ENCODE measurements at places on chromosomes 13 and 19.

GRCh38 chr19:41872775-41873647, 4.1 kb upstream of the CD79A start:
- DNase-seq = no peak

GRCh38 chr13:80666782-80667552, 326.0 kb upstream of the SPRY2 start:
- no peak for DNase-seq

- DNase-seq = no peak
These were observed 2.7 kb downstream of the COL4A1 start for GRCh38 chr13:110304256-110304655.

- DNase-seq = no peak
These were observed 6.3 kb upstream of the LILRB3 start for GRCh38 chr19:54229146-54229545.

- DNase-seq = peak; percentile 10
These were observed 21.1 kb downstream of the ZNF473 start for GRCh38 chr19:50046649-50047503.

GRCh38 chr13:113216254-113217048, 7.0 kb downstream of the CUL4A start:
- DNase-seq = no peak

DNA sequence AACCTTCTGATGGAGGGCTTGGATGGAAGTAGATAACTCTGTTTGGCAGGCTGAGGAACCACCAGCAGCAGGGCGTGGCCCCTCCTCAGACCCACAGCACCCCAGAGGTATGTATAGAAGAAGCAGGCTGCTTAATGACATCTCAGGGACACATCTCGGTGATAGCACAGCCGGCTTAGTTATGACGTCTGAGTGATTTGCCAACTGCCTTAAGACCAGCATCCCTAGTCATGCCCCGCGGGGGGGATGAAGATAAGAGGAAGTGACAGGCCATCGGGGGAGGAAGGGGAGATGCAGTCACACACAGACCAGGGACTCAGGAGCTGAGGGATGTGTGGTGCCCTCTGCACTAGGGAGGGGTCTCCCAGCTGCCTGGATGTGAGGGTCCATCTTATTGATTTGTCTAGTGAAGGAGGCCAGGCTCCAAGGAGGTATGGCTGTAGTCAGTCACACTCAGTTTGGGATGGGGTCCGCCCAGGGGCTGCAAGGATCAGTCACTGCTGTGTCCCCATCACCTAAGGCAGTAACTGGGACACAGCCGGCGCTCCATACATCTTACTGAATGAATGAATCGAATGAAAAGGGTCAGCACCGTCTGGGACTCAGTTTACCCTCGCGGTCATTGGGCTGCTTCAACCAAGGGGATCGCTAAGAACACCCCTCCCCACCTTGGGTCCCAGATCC, 19.2 kb upstream of the ERCC1 start:
- peak; percentile 12 for DNase-seq

DNA sequence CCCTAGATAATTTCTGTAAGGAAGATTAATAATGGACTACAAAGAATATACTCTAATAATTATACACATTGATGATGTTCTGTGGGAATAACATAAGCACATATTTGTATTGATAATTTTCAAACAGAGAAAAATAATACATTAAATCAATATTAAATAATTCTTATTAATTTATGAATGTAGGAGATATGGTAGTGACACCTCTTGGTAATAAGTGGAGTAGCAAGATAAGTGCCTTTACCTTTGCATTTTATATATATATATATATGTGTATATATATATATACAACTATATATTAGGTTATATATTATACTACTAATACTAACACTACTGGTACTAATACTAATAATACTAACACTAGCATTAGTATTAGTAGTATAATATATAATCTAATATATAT, 905.8 kb downstream of the SLITRK1 start:
- DNase-seq = no peak
